ENCODE measurements at places on chromosomes 7 and 10. TPM values are rescaled to one million over a fixed set of nuclear protein-coding genes. Genes with fewer than 3 reads are reported as not detected.

The PHYHIPL gene
- 0.94 TPM for total RNA-seq

DNA sequence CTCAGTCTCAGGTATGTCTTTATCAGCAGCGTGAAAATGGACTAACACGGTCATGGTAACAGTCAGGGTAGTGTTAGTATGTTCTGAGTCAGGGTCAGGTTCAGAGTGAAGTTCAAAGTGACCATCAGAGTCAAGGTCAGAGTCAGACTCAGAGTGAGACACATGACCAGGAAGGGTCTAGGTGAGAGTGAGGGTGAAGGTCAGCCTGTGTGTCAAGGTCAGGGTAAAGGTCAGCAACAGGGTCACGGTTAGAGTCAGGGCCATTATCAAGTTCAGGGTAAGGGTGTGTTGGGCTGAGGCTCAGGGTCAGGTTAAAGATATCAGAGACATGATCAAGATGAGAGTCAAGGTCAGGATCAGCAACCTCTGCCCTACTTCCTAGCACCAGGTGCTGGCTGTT is 4.0 kb downstream of the MRPS24 start:
- no peak for ATAC-seq

The MSS51 gene
- total RNA-seq: 1.8 TPM

DNA sequence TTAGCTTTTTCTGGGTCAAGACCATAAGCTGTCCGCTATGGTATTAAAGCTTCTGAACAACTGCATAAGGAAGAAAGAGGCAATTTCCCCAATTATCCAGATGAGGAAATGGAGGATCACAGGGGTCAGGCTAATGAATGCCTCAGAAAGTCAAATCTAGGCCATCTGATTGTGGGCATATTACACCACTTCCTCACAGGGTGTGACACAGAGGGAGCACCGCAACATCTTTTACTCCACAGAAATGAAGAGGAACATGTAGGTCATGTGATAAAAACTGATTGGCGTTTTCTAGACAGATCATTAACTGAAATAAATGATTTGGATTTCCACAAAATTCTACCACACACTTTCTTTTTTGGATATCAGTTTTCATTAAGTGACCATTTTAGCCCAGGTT is 384.4 kb downstream of the PARD3 start:
- ATAC-seq: no peak

GRCh38 chr7:8490391-8491045 is 57.1 kb downstream of the NXPH1 start:
- ATAC-seq: no peak

DNA sequence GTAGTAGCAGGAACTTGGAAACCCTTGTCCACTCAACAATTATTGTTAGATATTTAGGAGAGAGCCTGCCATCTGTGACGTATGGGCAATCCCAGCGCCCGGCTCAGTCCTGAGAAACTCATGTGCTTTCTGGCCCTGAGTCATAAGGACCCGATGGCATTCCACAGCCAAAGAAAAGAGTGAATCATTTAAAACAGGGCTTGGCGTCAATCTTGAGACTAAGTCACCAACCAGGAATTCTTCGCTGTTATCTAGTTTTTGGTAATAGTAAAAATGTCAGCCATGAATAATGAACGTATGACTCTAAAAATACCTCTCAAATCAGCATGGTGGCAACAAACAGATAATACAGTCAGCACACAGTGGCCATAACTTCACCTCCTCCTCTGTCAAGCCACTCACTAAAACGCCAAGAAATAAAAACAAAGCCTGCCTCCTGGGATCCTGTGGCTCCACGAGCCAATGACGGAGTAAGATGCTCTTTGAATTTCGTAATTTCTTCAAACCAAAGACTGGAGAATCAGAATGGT is 140.8 kb downstream of the ADAM12 start:
- ATAC-seq: peak; percentile 76

GRCh38 chr10:124138195-124138882 is 44.9 kb upstream of the CHST15 start:
- ATAC-seq: peak; percentile 93

GRCh38 chr10:46291817-46292572 is 5.2 kb downstream of the ANTXRL start:
- peak; percentile 17 for ATAC-seq

The OAT gene
- 205 TPM for total RNA-seq

The TMEM229A gene
- total RNA-seq: 0.23 TPM

GRCh38 chr10:88374392-88375175 is 208.5 kb downstream of the RNLS start:
- ATAC-seq: no peak
